ENCODE measurements at places on chromosomes 3 and 15. TPM values are rescaled to one million over a fixed set of nuclear protein-coding genes. Genes with fewer than 3 reads are reported as not detected.

- DNase-seq = peak; percentile 87
These were observed at the start of gene PCBP4 for GRCh38 chr3:51967384-51968169. Gene PCBP4 (minus strand): TSS chr3:51967454. CDS start chr3:51961240, 6,214 bp downstream.

DNA sequence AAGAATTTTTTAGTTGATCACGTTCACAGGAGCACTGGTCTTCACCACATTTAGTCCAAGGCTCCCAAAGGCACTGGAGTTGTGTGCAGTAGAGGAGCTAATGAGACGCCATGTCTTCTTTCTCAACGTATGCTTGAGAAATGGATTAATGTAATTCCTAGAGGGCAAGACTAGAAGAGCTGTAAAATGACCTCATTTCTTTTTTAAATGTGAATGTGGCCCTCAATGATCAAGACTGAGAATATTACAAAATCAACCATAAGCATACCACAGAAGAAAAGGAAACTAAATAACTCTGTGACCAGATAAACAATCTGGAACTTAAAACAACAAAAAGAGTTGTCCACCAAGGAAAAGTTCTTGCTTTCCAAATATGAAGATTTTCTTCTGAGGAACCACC, 112.1 kb upstream of the THBS1 start:
- DNase-seq = no peak

ISL2 gene
- total RNA-seq = not detected

DNA sequence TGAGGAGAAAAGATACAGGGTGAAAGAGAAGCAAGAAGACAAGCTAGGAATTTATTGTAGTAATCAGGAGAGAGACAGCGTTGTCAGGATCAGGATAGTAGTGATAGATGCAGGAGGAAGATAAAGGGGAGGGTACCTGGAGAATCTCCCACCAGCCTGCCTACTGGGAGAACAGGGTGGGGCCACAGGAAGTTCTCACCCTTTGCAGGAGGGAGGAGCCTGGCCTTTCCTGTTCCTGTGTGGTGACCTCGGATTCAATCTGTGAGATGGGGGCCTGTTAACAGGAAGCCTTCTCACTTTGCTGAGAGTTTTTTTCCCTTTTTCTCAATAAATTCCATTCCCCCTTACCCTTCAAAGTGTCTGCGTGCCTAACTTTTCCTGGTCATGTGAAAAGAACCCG, 37.6 kb downstream of the GMPS start:
- DNase-seq = no peak

DNA sequence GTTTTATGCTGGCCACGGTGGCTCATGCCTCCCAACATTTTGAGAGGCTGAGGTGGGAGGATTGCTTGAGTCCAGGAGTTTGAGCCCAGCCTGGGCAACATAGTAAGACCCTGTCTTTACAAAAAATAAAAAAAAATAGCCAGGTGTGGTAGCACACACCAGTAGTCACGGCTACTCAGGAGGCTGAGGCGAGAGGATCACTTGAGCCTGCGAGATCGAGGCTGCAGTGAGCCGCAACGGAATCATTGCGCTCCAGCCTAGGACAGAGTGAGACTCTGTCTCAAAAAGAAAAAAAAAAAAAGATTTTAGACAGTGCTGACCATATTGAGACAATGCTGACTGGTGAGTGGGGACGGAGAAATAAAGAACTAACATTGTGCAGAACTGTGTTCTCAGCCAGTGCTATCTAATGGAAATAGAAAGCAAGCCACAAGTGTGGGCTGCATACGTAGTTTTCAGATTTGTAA, 67.2 kb downstream of the ST6GAL1 start:
- no peak for DNase-seq

VGLL3 gene
- 4.5 TPM for total RNA-seq

DNA sequence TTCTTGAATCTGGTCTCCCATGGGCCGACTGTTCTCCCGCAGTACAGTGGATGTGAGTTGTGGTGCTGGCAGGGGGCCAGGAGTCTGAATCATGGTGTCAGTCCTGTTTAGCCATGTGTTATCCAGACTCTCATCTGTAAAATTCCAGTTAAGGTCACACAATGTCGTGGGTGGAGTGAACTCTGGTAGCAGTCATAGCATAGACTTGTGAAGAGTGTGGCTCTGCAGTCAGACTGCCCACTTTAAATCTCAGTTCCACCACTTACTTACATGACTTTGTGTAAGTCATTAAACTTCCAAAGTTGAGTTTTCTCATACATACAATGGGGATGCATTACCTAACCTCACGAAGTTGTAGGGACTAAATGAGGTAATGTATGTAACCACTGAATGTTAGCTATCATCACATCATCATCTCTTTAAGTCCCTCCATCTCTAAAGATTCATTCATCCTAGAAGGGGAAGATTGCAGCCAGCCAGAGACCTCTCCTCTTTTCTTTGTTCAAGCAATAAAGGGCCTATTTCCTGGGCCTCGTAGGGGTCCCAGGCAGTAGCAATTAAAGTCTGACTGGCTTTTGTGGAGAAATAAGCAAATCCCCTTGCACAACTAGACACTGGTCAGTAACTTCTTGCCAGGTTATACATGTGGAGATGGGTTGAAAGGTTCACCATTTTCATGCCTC, 93.9 kb downstream of the PCCB start:
- peak; percentile 87 for DNase-seq

EFL1 gene
- 16.9 TPM for total RNA-seq

- DNase-seq = no peak
These were observed 37.1 kb upstream of the HDC start for GRCh38 chr15:50302581-50302980.

GRCh38 chr15:72342385-72342784, 22.4 kb upstream of the CELF6 start:
- DNase-seq = no peak

GRCh38 chr15:69456208-69457166, 3.9 kb downstream of the RPLP1 start:
- no peak for DNase-seq

- DNase-seq = no peak
These were observed 648.9 kb upstream of the GBE1 start for GRCh38 chr3:82410366-82410765.

DNA sequence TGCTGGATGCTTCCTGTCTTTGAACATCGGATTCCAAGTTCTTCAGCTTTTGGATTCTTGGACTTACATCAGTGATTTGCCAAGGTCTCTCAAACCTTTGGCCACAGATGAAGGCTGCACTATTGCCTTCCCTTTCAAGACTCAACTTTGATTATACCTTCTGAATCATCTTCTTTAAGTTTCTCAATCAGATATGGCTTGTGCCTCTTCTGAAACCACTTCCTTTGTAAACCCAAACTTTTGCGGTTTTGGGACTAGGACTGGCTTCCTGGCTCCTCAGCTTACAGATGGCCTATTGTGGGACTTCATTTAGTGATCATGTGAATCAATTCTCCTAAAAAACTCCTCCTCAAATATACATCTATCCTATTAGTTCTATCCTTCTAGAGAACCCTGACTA, 47.1 kb upstream of the CADPS start:
- DNase-seq = no peak

GOLGA8T gene
- total RNA-seq = 0.65 TPM

XCR1 gene
- total RNA-seq = not detected

DNA sequence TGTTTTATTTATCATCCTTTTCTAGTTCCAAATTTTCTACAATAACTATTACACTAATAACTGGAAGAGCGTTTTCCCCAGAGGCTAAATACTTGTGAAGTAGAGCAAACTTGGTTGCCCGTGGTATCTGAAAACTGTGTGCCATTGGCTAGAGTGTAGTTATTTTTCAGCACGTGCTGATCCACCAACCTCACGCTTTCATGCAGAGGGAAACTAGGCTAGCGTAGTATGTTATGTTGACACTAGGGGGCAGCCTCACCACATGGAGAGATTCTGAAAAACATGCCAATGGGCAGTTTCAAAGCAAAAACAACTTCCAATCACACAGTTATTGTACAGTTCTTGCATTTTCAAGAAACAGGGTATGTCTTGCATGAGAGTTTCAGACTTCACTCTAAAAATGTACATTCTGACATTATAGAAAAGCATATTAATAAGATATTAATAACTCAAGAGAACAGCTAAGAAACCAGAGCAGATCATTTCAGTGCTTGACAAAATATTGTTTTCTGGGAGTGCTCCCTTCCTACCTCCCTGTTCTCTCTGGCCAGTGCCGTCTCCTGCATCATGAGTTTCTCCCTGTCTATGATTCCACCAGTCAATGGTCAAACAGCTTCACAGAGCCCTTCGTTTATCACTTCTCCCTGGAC, 39.7 kb downstream of the SPATA12 start:
- DNase-seq = no peak

SLC35G2 gene
- 2.1 TPM for total RNA-seq

GRCh38 chr3:14151471-14152083, 26.7 kb downstream of the TMEM43 start:
- no peak for DNase-seq

DNA sequence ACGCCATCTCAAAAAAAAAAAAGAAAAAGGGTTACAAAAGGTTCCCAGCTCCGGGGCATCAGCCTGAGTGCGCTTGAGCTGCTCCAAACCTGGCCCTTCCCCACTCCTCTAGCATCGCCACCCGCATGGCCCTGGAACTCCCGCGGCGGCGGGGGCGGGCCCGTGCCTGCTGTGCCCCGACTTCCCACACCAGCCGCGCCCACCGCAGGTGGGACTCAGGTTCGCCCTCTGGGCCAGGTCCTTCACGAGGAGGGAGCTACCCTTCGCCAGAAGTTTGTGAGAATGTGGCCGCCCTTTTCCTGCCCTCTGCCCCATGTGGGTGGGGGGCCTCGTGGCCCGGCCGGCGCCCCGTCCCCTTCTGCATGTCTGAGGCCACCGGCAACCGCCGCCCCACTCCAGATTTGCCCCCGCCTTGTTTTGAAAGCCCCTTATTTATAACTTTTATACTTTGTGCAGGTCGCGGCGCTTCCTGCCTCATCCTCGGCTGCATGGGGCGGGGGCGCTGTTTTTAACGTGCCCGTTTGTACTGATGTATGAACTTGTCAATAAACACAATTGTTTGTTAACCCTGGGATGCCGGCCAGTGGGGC, 507 bp upstream of the JMJD7 start:
- DNase-seq = peak; percentile 74

SAMMSON gene
- not detected for total RNA-seq

SLCO2A1 gene
- 7.8 TPM for total RNA-seq

DNA sequence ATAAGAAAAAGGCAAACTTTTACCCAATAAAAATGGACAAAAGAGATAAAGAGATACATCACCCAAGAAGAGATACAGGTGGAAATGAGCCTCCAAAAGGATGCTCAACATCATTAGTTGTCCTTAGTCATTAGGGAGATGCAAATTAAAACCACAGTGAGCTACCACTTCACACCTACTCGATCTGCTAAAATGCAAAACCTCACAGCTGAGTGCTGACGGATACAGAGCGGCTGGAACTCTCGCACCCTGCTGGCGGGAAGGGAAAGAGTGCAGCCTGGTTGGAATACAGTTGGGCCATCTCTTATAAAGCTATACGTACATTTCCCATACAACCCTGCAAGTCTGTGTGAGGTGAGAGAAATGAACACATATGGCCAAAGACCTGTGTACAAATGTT, 78.5 kb upstream of the PRR20G start:
- DNase-seq = no peak

PSTPIP1 gene
- 4.5 TPM for total RNA-seq

DNA sequence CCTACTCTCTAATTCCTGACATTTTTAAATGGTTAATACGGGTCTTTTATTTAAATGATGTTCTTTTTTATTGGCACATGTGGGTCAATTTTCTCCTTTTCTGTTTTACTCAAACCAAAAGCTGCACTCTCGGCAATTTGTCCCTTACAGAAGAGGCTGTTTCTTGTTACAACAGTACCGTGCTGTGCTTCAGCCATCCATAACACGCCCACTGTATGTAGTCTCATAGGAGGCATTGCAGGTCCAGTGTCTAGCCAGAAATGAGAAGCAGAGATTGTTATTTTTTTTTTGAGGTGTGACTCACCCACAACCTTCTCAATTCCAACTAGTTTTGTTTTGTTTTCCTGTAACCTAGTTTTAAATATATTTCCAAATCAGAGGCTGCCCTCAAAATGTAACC, 164.6 kb downstream of the GMNC start:
- DNase-seq = no peak

- no peak for DNase-seq
These were observed 14.6 kb upstream of the MECOM start for GRCh38 chr3:169678122-169678521.

DNA sequence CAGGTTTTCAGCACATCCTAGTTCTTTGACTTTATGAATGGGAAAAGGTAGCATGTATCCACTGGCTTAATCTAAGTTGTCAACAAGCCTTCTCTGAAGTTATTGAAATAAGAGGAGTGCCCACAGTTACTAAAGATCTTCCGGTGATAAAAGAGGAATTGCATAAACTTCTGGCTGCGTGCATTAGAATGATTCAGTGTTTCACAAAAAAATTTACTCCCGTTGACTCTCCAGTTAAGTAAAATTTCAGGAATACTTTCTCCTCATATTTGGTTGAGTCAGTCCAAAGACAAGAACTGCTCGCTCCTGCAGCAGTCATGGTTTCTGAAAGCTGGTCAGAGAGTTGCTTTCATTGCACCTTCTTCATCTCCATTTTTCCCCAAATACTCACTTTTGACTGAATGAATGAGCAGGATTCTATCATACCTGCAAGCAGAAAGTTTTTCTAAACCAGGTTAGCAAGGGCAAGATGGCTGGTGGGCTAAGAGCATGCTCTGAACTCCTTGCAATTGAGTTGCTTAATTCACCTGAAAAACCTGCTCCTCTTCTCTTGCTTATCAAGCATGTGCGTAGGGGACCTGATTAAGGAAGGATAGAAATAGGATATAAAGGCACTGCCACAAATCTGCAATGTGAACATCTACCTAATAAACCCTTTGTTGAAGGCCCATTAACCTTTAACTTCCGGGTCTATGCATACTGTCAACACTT, 64.2 kb upstream of the TIMP4 start:
- no peak for DNase-seq

ZNF620 gene
- total RNA-seq = 1.6 TPM

DNA sequence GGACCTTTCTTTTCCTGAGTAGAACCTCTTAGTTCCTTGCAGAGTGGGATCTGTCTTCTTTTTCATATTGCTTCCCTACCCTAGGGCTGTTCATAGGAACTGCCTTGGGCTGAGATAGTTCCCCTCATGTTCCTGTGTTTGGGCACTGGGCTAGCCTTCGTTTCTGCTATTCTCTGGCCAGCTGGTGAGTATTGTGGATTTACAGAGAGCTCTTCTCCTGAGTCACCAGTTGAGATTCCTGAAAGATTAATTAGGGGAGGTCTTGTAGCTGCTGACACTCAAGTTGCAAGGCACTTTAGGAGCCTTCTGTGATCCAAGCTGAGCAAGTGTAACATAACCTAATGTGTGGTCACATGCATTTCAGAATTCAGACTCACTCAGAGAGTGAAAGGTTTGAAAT, 30.7 kb downstream of the CHD2 start:
- DNase-seq = no peak

CCDC191 gene
- 0.78 TPM for total RNA-seq

DNA sequence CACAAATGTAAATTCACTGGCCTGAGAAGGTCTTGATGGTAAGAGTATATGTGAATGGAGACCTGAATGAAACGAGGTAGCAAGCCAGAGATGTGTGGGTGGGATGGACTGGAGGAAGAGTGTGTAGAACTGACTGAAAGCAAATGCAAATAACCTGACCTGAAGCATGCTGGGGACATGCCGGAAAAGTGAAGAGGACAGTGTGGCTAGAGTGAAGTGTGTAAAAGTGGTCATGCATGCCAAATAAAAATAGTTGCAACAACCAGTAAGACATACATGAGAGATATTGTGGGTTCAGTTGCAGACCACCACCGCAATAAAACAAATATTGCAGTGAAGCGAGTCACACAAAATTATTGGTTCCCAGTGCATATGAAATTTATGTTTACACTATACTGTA, 82.3 kb downstream of the LPP start:
- DNase-seq = no peak

DPPA4 gene
- total RNA-seq = not detected

Measured in Right ventricle myocardium inferior (tissue), 1 donor.